ENCODE measurements at places on chromosomes 1 and 21.

DNA sequence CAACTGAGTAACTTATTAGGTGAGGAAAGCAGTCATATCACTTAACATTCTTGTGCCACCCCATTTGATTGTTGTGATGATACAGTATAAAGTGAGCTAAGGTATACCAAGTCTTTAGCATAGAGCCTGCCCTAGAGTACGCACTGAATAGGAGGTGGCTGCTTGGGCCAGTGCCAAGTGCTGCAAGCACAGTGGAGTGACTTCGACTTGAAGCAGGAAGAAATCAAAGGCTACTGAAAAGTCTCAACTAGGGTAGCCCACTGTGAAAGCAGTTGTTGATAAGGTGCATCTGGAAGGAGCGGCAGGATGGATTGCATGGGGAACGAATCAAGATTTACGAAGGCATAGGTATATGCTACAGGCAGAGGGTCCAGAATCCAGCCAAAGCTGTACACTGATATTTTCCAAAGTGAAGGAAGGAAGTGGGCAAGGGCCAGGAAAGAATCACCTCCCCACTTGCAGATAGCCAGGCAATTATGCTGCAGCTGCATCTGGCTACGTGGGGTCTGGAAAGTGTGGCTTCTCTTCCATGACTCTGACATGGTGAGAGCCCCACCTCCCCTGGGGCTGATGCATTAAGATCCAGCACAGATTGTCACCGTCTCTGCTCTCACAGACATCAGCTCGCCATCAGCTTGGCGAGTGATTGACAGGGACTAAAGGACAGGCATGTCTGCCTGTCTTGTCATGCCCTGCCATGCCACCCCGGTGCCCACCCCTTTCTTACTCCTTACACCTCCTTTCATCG is 287.0 kb upstream of the PLXNA2 start:
- no peak for DNase-seq

DNA sequence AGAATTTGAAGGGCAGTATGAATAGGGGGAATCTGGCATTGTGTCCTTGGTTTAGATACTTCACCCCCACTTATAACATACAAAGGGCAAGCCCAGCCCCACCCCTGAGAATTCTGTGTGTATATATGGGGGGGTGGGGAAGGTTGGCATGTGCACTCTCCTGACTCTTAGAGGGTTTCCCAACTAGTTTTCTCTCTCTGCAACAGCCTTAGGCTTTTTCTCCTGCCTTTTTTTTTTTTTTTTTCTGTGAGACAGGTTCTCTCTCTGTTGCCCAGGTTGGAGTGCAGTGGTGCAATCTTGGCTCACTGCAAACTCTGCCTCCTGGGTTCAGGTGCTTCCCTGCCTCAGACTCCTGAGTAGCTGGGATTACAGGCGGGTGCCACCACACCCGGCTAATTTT is 2.9 kb upstream of the ZBED6 start:
- no peak for DNase-seq

DNA sequence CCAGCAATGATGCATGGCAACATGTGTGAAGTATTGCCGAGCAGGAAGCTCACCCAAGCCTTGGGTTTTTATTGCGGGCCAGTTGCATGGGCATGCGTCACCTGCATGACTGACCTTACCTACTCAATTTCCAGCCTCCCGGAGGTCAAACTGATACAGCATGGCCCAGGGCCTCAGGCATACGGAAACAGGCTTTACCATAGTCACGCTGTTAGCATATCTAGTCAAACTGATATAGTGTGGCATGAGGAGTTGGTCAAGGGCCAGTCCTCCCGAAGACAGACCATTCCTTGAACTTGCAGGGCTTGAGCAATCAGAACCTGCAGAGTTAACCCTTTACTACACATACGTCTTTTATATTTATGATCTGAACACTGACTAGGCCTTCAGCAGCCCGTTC is 6.4 kb upstream of the DUSP12 start:
- DNase-seq = no peak

DNA sequence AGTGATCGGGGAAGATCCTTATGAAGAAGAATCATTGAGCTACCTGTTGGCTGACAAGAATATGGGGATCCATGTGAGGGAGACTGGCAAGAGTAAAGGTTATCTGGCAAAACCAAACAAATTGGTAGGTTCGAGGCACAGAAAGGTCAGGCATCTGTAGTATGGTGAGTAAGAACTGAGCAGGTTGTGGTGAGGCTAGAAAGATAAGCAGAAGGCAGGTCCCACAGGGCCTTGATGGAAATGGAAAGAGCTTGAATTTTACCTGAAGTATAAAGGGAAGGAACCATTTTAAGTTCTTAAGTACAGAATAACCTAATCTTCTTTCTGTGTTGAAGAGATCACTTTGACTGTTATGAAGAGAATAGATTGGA is 11.1 kb downstream of the PTPRC start:
- peak; percentile 42 for DNase-seq

- no peak for DNase-seq
These were observed 4.6 kb upstream of the BTG2 start for GRCh38 chr1:203300441-203301330.

DNA sequence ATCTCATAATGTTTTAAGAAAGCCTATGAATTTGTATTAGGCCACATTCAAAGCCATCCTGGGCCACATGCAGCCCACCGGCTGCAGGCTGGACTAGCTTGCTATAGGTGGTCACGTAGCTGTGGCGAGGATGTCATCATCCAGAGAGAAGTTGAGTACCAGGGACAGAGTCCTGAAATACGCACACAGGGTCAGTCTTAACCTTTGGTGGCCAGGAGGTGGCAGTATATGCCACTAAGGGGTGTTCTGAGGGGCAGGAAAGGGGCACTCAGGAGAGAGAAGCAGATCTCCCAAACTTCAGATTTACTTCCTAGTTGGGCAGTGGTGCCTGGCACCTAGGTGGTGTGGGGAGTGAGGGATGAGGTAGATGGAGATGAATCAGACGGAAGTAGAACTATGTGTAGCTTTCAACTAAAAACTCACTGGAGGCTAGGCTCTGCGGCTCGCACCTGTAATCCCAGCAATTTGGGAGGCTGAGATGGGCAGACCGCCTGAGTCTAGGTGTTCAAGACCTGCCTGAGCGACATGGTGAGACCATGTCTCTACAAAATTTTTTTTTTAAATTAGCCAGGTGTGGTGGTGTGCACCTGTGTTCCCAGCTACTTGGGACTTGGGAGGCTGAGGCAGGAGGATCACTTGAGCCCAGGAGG is 16.3 kb upstream of the CDK18 start:
- peak; percentile 30 for DNase-seq

GRCh38 chr1:5250336-5250735 is 595.9 kb downstream of the AJAP1 start:
- DNase-seq = no peak

GRCh38 chr1:73674945-73675561 is 522.9 kb downstream of the LRRIQ3 start:
- no peak for DNase-seq

DNA sequence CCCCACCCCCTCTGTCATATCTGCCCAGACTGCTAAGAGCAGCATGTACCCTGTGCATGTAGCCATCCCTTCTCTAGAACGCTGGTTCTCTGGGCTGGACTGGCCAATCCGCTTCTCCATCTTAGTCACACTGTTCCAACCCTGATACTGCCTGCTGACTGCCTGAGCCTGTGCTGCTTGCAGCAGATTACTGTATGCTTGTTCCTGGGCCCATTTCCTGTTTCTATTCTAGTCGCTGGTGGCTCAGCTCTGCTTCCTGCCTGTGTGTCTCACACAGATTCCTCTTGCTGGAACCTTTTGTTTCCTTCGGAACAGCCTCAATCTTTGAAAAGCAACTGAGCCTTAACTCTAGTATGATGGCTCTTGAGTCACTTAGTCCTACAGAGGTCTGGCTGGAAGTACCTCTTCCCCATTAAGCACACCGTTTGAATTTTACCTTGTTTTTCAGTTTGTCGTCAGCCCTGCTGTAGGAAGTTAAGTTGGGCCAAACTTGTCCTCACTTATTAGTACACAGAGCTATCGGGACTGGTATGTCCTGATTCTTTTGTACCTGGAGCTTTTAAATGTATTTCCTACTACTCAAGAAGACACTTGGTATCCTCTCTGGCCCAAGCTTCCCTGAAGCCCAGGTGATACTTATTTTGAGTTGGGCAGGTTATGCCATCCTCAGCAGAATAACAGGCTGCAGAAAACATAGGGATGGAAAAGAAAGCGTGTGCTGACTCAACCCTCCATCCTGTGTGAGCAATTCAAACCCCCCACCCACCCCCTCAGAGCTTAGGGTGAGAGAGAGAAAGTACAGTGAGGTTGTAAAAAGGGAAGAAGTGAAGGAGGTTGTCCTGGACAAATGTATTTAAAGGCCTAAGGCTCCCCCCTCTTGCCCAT is 43.4 kb upstream of the PIGV start:
- peak; percentile 88 for DNase-seq

- DNase-seq = no peak
These were observed 25.1 kb downstream of the CDCP2 start for GRCh38 chr1:54127594-54128300.

GRCh38 chr1:216847397-216848036 is 124.3 kb upstream of the ESRRG start:
- no peak for DNase-seq

DNA sequence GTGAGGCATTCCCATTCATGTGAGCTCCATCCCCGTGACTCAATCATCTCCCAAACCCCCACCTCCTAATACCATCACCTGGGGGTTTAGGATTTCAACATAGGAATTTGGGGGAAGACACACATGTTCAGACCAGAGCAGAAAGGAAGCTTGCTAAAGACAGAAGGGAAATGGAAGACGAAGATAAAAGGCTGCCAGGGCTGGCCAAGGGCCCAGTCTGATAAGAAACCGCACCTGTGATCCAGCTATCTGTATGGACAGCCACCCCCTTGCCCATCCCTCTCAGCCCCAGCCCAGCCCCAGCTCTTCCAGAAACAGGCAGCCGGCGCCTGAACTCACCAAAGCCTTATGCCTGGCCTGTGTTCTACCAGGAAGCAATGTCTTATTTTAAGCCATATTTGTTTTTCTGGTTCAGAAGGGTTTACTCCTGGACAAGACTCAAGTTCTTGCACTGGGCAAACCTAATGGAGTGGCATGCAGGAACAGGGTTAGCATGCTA is 198.4 kb upstream of the VAMP3 start:
- no peak for DNase-seq

DNA sequence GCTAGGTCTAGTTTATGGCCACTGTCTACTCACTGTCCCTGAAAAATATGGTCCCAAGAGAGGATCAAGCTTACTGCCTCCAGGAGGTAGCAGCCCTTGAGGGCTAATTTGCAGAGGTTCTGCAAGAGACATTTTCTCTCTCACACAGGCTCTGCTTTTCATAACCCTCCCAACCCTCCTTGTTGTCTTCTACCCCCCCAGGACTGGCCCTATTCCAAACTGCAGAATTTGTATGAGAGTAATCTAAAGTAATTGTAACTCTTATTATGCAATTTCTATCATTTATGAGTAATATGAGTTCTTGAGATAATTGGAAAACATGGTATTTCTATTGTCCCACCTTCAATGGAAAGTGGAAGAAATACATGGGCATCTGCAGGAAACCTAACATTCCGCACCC is 70.4 kb upstream of the CD55 start:
- DNase-seq = no peak

GRCh38 chr1:119713749-119714456 is 2.2 kb downstream of the PHGDH start:
- no peak for DNase-seq

DNA sequence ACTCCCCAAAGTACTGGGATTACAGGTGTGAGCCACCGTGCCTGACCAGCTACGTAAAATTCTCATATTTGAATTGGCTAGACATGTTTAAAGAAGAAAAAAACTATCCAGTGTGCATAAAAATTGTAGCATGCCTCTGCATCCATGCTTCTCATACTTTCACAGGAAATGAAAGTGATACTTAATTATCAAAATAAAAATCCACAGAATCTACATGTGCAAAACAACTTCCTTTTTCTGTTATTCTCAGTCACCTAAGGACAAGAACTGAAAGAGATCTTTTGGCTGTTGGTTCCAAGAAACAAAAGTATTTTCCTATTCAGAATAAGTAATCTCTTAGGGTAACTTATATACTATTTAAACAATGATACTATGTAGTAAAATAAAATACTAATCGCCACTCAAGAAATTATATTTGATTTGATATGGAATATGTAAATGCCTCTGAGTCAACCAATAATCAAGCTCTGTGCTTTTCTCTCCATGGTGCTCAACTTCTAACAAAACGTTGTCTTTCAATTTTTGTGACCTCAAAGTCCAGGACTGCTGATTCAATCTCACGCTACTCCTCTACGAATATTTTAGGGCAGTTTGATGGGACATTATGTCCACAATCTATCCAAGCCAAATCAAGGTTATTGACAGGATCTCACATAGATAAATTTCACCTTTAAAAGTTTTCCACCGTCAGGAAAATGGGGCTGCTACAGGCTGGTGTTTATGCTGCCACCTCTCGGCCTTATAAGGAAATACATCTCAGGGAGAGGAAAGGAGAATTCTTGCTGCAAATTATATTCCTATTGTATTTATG is 102.7 kb downstream of the ZNF281 start:
- DNase-seq = no peak

- DNase-seq = no peak
These were observed 135.1 kb upstream of the F3 start for GRCh38 chr1:94676686-94677085.

DNA sequence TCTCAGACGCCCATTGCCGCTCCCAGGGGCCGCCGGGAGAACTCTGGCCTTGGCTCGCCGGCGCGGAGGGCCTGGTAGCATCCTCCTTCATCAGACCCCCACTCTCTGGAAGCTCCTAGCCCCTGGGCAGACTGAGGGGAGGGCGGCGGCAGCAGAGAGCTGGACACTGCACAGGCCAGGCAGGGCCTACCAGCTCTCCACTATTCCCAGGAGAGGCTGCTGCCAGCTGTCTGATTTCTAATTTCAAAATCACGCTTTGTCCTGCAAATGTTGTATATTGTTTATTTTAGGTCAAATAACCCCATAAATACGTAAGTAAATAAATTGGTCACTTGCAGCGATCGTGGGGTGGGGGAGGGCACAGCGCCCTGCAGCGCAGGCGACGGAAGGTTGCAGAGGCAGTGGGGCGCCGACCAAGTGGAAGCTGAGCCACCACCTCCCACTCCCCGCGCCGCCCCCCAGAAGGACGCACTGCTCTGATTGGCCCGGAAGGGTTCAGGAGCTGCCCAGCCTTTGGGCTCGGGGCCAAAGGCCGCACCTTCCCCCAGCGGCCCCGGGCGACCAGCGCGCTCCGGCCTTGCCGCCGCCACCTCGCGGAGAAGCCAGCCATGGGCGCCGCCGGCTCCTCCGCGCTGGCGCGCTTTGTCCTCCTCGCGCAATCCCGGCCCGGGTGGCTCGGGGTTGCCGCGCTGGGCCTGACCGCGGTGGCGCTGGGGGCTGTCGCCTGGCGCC is at the start of gene MTARC1:
MTARC1 (plus strand) TSS at position 577 of the 732 bp plus-strand sequence; CDS start at position 609, 32 bp downstream.
- DNase-seq = no peak
